Pons (tissue), 1 donor: ENCODE measurements at places on chromosomes 3 and 15.

- DNase-seq: no peak
These were observed 33.2 kb upstream of the RPP14 start for GRCh38 chr3:58272891-58273290.

- no peak for DNase-seq
These were observed 165.3 kb upstream of the TBL1XR1 start for GRCh38 chr3:177362626-177363025.

GRCh38 chr3:37197810-37198371 is 23.5 kb upstream of the LRRFIP2 start:
- DNase-seq: no peak

- no peak for DNase-seq
These were observed 353.5 kb upstream of the IL12A start for GRCh38 chr3:159635047-159635641.

GRCh38 chr3:157920822-157921700 is 185.2 kb downstream of the SHOX2 start:
- DNase-seq: no peak

DNA sequence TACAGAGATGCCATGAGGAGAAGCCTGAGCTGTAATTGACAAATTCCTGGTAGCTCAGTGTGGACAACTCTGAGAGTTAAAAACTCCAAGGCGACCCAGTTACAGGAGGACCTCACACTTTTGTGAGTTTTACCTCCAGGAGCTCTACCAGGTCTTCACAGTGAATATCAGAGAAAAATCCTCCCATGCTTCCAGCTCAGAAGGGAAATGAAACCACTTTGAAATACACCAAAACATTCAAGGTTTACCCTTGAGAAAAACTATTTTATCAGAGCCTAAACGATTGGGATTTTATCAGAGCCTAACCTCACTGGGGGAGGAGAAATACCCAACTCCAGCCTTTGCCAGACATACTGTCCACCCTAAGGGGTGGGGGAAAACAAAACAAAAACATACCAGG is 52.4 kb downstream of the MCCC1 start:
- no peak for DNase-seq

GRCh38 chr15:71290881-71291635 is 175.8 kb downstream of the THSD4 start:
- no peak for DNase-seq

DNA sequence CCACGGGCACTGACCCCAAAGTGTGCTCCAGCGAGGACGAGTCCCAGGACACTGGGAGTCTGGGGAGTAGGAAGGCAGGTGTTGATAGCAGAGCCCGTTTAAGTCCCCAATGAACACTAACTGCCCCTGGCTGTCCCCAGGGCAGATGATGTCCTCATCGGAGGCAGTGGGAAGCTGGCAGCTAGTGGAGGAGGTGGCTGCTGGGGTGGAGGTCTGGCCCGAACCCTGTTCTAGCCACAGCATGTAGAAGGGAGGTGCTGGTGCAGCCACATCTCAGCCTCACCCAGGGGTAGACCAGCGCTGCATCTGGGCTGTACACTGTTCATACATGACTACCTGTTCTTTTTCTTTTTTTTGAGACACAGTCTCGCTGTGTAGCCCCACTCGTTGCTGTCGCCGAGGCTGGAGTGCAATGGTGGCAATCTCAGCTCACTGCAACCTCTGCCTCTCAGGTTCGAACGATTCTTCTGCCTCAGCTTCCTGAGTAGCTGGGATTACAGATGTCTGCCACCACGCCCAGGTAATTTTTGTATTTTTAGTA is 51.8 kb downstream of the KLF13 start:
- no peak for DNase-seq

GRCh38 chr15:43954181-43954621 is 127.4 kb downstream of the WDR76 start:
- no peak for DNase-seq

DNA sequence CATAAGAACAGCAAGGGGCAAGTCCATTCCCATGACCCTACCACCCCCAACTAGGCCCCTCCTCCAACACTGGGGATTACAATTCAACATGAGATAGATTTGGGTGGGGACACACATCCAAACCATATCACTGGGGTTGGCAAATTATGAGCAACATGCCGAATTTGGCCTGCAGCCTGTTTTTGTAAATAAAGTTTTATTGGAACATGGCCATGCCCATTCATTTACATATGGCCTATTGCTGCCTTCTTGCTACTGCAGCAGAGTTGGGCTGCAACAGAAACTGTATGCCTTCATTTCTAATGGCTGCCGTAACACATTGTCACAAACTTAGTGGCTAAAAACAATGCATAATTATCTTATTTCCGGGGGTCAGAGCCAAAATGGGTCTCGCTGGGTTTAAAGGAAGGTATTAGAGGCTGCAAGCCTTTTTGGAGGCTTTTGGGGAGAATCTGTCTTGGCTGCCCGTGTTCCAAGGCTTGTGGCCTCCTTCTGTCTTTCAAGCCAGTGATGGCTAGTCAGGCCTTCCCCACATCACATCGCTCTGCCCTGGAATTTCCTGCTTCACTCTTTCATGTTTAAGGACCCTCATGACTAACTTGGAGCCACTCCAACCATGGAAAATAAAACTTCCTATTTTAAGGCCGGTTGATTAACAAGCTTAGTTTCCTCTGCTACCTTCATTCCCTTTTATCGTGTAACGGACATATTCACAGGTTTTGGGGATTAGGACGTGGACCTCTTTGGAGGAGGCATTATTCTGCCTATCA is 428.5 kb upstream of the PROK2 start:
- no peak for DNase-seq

GRCh38 chr3:51955893-51956770 is 951 bp downstream of the GPR62 start:
- DNase-seq: peak; percentile 46

- no peak for DNase-seq
These were observed 89.6 kb downstream of the GMPS start for GRCh38 chr3:155960060-155960459.

GRCh38 chr15:41557673-41558399 is 1.2 kb upstream of the TYRO3 start:
- DNase-seq: peak; percentile 88

DNA sequence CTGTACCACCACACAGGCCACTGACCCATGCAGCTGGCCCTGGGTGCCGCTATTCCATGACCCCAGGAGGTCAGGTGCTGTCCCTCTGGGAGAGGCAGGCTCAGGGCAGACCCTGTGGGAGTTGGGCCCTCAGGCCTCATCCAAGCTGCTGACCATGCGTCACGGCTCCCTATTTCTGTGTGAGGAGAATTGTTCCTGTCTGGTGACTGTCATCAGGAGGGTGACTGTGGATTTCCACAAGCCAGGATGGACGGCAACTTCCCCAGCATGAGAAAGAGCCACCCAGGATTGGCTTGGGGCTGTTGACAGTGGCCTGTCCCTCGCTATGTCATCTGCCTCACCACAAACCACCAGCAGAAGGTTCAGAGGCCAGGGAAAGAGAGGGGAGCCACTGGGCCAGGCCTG is 41.4 kb downstream of the ZDHHC19 start:
- no peak for DNase-seq

DNA sequence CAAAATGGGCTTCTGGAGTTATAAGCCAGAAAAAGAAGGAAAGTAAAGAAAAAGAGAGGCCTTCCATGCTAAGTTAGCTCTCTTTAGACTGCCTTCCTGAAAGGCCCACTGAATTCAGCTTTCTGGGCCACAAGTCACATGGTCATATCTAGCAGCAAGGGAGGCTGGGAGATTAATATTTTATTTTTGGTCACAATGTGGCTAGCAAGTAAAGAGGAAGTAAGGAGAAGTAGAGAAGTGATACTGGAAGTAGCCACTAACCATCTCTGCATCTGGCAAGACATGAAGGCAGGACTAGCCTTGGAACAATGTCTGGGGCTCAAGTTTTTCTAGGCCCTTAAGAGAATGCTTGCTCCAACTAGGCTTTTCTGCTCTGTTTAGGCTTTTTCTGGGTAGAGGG is 81.8 kb upstream of the UBE2E1 start:
- peak; percentile 34 for DNase-seq
